SK-N-SH treated with all-trans-retinoic acid at 6 μM for 48 hours (cell line): ENCODE measurements at places on chromosomes 5 and 9.

- ATAC-seq, result no peak
Measured at GRCh38 chr5:5169466-5169865, 29.3 kb downstream of the ADAMTS16 start.

GRCh38 chr5:4947893-4948536 lies 192.1 kb upstream of the ADAMTS16 start:
- no peak for ATAC-seq

GRCh38 chr9:136210276-136210675 lies 5.3 kb upstream of the LHX3 start:
- ATAC-seq, result no peak

DNA sequence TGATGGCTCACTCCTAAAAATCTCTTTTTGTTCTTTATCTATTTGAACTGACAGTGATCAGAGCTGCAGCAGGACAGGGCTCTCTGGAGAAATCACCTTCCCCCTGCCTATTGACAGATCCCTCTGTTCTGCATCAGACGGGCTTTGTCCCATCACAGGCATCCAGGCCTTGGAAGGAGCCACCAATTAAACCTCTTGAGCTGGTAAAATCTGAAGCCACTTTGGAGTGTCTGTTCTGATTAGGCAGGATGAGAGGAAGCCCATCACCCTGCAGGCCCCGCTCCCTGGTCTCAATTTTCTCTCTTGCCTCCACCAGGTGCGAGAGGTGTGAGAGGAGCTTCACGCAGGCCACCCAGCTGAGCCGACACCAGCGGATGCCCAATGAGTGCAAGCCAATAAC lies 97.7 kb downstream of the PRDM6 start:
- ATAC-seq, result no peak

- ATAC-seq, result no peak
Measured at GRCh38 chr5:37044120-37044519, 167.6 kb downstream of the NIPBL start.

DNA sequence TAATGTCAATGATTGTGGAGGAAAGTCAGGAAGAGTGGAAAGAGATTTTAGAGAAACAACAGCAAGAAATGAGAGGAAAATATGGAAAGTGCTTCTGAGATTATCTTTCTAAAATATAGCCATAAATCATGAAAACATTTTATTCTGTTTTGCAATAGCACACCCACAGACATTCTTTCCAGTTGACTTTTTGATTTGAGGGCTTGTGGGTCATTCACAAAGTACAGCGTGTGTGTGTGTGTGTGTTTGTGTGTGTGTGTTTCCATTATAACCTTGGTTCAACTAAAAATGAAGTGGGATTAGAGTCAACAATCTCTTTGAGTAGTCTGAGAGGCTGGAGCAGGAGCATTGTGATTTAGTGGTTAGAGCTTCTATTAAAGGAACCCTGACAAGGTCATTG lies 116.6 kb upstream of the GAS1 start:
- ATAC-seq, result no peak; the same call in 2 of the 3 replicates
